ENCODE measurements at places on chromosomes 1 and 21. TPM values are rescaled to one million over a fixed set of nuclear protein-coding genes. Genes with fewer than 3 reads are reported as not detected.
A peak's percentile ranks its signal among the peaks of the same experiment; 100 is the strongest.

DNA sequence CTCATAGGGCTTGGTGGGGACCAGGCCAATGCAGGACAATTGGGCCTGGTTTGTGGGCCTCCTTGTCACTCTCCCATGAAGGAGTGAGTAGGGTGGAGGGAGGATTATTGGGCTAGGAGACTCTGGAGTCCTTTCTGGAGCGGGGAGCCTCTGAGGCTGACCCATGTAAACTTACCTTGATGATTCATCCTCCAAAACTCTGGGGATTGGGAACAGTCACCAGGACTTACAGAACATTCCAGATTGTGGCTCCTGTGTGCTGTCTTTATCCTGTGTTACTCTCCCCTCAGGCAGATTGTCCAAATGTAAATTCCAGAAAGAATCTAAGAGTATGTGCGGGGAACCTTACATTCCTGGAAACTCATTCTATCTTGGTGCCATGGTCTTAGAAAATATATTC lies 197.6 kb downstream of the CAMTA1 start:
- no peaks in the 10 kb centered on the region for H3K4me1 ChIP-seq
- H3K27ac ChIP-seq, result no peak overlapping the region
- no peak overlapping the region for H3K4me3 ChIP-seq
- DNase-seq, result no peak

LAMC1 gene
- 0.50 TPM for total RNA-seq

DNA sequence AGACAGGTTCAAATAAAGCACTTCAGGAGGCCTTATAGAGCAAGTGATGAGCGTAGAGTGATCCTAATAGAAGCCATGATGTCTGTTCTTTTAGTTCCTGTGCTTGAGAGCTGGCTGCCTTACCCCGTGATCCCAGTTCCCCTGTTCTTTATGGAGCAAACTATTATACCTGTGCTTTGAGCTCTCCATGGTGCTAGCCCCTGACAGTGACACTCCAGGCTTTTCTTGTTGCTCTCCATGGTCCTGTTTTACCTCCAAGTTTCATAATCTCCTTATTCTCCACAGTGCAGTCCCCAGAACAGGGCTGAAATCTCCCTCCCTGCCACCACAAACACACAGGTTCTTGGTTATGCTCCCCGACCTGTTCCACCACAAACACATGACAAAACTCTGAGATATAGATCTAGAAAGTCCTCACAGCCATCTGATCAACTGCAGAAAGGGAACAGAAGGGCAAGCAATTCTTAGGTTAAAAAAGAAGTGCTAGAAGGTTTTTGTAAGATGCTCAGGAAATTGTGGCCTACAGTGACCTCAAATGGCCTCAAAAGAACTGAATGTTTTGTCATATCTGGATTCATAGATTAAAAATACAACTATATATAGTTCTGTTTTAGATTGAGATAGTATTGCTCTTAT lies 6.0 kb downstream of the CADM3 start:
- no peak overlapping the region for H3K27ac ChIP-seq
- no peaks in the 10 kb centered on the region for H3K4me1 ChIP-seq
- peak; percentile 21 for DNase-seq
- H3K36me3 ChIP-seq, result no peaks in the 10 kb centered on the region

DNA sequence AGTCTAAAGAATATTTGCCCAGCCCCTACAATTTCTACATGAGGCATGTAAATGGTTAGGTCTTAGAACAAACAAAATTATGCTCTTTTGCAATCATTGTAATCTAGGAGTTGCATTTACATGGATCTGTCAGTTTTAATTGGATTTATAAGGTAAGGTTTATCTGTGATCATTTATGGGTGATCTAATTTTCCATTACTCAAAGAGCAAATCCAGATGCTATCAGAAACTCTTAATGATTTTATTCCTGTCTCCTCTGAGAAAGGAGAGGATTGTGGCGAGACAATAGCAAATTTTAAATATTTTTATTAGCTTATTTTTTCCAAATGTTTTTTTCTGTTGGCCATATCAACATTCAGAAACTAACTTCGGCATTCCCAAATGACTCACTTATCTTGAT lies 14.2 kb upstream of the NEGR1 start:
- no peak for DNase-seq
- H3K4me1 ChIP-seq, result no peaks in the 10 kb centered on the region
- no peaks in the 10 kb centered on the region for H3K27me3 ChIP-seq
- no peak overlapping the region for H3K27ac ChIP-seq
- H3K36me3 ChIP-seq, result no peaks in the 10 kb centered on the region
- H3K4me3 ChIP-seq, result no peak overlapping the region

GRCh38 chr1:247822060-247822459 lies 1.9 kb downstream of the OR14A16 start:
- H3K4me1 ChIP-seq, result no peaks in the 10 kb centered on the region
- H3K27me3 ChIP-seq, result no peaks in the 10 kb centered on the region
- H3K4me3 ChIP-seq, result no peak overlapping the region
- H3K36me3 ChIP-seq, result no peaks in the 10 kb centered on the region
- H3K27ac ChIP-seq, result no peak overlapping the region

CCDC17 gene
- 8.3 TPM for total RNA-seq

DNA sequence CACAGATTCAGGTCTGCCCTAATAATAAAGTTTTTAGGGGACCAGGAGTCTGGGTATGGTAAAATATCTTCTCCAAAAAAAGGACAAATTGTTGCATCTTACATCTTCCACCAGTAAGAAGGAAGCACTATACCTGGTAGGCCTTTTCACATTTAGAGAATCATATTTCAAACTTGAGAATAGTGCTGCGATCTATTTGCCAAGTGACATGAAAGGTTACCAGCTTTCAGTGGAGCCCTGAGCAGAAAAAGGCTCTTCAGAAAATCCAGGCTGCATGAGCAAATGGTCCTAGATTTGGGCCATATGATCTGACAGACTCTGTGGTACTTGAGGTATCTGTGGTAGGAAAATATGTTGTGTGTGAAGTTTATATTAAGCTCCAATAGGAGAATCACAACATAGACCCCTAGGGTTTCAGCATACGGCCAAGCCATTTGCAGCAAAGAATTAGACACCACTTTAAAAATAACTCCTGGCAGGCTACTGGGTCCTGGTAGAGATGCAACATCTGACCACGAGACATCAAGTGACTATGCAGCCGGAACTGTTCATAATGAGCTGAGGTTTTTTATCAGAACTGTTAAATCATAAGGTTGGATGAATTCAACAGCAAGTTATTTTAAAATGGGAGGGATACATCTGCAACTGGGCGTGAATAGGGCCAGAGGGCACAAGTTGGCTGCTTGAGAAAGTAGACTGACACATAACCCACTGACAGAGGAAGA lies 38.6 kb upstream of the CCDC190 start:
- DNase-seq, result no peak
- no peaks in the 10 kb centered on the region for H3K4me1 ChIP-seq
- H3K27ac ChIP-seq, result no peak overlapping the region
- no peaks in the 10 kb centered on the region for H3K27me3 ChIP-seq

SPSB1 gene
- 3.3 TPM for total RNA-seq

DNA sequence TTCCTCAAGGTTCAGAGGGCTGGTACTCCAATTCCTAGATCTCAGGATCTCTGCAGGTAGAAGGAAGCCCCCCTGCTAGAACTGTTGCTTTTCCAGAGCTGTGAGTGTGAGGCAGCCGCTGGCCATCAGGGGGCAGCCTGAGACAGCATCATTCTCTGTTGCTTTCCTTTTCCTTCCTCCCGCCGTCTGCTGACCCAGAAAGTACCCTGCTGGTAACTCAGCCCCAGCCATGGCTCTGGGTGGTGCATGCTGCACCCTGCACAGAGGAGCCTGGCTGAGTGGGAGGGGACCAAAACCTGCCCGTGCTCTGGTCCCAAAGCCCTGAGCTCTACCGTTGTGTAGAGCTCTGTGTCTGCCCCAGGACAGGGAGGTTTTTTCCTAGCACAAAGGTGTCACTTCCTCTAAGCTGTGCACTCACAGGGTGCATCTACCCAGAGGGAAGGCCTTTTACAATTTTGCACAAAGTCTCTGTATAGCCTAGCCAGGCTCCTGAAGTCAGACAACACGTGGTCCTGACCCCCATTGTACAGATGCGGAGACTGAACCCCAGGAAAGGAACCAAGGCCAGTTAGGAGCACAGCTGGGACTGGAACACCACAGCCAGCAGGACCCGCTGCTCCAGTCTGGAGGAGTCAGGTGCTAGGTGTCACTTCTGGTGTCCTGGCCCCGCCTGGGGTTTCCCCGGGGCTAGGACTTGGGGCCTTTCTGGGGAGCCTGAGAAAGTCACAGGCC lies 5.6 kb upstream of the FAM131C start:
- H3K27me3 ChIP-seq, result peaks cover 3% of the 10 kb centered on the region
- H3K27ac ChIP-seq, result no peak overlapping the region
- H3K4me3 ChIP-seq, result no peak overlapping the region

ZBTB18 gene
- total RNA-seq, result 65.3 TPM

DNA sequence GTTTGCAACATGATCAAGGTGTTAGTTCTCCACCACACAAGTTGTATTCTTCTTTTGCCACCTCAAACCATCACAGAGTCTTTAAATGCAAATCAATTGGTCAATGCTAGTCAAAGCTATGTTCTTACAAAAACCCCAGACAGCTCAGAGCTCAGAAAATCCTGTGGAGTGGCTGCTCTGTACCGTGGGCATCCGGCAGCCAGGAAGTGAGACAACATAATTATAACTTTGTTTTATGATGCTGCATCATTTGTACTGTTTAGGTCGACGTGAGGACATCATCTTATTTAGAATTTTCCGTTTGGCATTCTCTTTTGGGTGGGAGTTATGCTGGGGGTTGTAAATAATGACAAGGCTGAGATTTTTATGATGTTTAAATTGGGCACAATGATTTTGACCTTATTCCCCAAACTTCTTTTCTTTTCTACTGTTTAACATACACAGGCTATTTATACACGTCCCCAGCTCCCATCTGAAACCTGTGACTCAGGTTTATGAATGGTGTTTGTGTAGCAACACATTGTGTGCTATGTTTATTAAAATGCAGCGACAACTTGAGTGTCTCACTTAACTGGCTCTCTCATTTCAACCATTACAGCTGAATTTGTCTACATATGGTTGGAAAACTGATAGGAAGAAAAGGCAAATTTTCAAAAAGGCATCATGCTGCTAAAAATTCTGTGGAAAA lies 124.0 kb downstream of the CNIH3 start:
- H3K4me1 ChIP-seq, result peaks cover 3% of the 10 kb centered on the region
- DNase-seq, result no peak
- no peak overlapping the region for H3K4me3 ChIP-seq

- H3K4me1 ChIP-seq, result no peaks in the 10 kb centered on the region
- H3K27me3 ChIP-seq, result peaks cover 4% of the 10 kb centered on the region
- H3K27ac ChIP-seq, result no peak overlapping the region
Observed at GRCh38 chr1:204746838-204747442, 61.4 kb upstream of the LRRN2 start.

LAMC2 gene
- not detected for total RNA-seq

GRCh38 chr1:155591770-155592169 lies 18.2 kb upstream of the MSTO1 start:
- H3K4me1 ChIP-seq, result no peaks in the 10 kb centered on the region
- H3K27me3 ChIP-seq, result no peaks in the 10 kb centered on the region
- DNase-seq, result peak; percentile 59
- H3K4me3 ChIP-seq, result no peak overlapping the region
- no peaks in the 10 kb centered on the region for H3K36me3 ChIP-seq

SLAMF7 gene
- total RNA-seq, result 8.2 TPM

CYP4A22 gene
- total RNA-seq, result not detected

DNA sequence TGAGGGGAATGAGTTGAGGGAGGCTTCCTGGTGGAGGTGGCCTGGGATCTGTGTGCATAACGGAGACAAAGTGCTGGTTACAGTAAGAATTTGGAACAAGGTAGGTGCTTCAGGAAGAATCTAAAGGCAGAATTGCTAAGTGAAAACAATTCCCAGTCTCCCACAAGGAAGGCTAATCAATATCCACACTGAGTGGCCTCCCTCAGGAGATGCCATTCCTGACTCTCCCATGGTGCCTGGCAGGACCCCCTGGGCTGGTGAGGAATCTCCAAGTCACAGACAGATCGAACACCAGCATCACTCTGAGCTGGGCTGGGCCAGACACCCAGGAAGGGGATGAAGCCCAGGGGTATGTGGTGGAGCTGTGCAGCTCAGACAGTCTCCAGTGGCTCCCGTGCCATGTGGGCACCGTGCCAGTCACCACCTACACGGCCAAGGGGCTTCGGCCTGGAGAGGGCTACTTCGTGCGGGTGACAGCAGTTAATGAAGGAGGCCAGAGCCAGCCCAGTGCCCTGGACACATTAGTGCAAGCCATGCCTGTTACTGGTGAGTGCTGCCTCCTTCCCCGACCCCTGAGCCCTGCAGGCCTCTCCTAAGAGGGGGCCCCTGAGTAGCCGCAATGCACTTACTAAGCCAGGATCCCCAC lies 30.7 kb downstream of the IGFN1 start:
- H3K36me3 ChIP-seq, result no peaks in the 10 kb centered on the region
- no peak for DNase-seq
- no peaks in the 10 kb centered on the region for H3K27me3 ChIP-seq
- no peak overlapping the region for H3K4me3 ChIP-seq

DNA sequence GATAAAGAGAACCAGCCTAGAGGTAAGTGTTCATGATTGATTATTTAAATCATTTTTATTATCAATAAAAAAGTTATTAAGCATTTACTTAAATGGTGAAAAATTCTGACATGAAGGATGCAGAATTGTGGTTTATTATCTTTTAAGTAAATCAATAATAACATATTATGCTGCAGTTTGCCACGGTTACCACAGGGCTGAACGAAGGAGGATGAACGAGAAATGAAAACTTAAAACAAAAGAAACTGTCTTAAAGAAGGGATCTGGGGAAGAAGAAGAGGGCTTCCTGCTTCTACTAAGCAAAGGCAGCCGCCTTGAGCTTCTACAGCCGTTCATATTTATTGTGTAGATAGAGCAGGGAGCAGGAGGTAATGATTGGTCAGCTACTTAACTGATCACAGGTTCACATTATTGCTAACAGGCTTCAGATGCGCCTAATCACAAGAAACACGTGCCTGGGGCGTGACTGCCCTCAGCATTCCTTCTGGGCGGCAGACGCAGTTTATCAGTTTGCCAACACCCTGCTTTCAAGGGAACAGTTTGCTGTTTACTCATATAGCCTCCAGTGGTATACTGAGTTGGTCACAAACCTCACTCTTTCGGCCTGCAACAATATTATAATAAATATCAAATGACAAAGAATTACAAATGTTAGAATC lies 5.8 kb upstream of the FNBP1L start:
- no peaks in the 10 kb centered on the region for H3K36me3 ChIP-seq
- no peak overlapping the region for H3K27ac ChIP-seq
- H3K4me3 ChIP-seq, result no peak overlapping the region
- DNase-seq, result no peak
- H3K4me1 ChIP-seq, result no peaks in the 10 kb centered on the region

- no peak overlapping the region for H3K27ac ChIP-seq
- H3K27me3 ChIP-seq, result no peaks in the 10 kb centered on the region
- no peak for DNase-seq
- H3K4me3 ChIP-seq, result no peak overlapping the region
- no peaks in the 10 kb centered on the region for H3K36me3 ChIP-seq
- H3K4me1 ChIP-seq, result no peaks in the 10 kb centered on the region
Observed at GRCh38 chr1:192010406-192010805, 147.9 kb upstream of the RGS18 start.

Data from CD4-positive, alpha-beta memory T cell (primary cell).